Activated CD8-positive, alpha-beta memory T cell treated with anti-CD3 and anti-CD28 coated beads, Interleukin-2, amount 10 ng/mL, durations not matched to agents 7 days and 5 days (primary cell): ENCODE measurements at places on chromosomes 5 and 9. TPM values are rescaled to one million over a fixed set of nuclear protein-coding genes. Genes with fewer than 3 reads are reported as not detected.

PCDHA4 gene
- total RNA-seq = not detected

SPINK6 gene
- total RNA-seq = not detected

DNA sequence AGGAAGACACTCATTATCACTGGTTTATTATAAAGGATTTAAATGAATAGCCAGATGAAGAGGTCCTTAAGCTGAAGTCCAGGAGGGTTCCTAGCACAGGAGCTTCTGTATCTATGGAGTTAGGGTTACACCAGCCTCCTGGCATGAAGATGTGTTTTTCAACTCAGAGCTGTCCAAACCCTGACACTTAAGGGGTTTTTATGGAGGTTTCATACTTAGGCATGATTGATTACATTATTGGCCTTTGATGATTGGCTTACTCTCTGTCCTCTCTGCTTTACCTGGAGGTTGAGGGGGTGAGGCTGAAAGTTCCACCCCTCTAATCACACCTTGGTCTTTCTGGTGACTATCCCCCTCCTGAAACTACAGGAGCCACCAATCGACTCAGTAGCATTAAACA, 84.9 kb upstream of the ZNF169 start:
- no peak overlapping the region for H3K4me3 ChIP-seq
- peaks cover 53% of the 10 kb centered on the region for H3K36me3 ChIP-seq
- peak overlapping the region; percentile 87 for H3K27ac ChIP-seq
- H3K27me3 ChIP-seq = no peaks in the 10 kb centered on the region
- no peak for DNase-seq

RAB3C gene
- total RNA-seq = not detected

DNA sequence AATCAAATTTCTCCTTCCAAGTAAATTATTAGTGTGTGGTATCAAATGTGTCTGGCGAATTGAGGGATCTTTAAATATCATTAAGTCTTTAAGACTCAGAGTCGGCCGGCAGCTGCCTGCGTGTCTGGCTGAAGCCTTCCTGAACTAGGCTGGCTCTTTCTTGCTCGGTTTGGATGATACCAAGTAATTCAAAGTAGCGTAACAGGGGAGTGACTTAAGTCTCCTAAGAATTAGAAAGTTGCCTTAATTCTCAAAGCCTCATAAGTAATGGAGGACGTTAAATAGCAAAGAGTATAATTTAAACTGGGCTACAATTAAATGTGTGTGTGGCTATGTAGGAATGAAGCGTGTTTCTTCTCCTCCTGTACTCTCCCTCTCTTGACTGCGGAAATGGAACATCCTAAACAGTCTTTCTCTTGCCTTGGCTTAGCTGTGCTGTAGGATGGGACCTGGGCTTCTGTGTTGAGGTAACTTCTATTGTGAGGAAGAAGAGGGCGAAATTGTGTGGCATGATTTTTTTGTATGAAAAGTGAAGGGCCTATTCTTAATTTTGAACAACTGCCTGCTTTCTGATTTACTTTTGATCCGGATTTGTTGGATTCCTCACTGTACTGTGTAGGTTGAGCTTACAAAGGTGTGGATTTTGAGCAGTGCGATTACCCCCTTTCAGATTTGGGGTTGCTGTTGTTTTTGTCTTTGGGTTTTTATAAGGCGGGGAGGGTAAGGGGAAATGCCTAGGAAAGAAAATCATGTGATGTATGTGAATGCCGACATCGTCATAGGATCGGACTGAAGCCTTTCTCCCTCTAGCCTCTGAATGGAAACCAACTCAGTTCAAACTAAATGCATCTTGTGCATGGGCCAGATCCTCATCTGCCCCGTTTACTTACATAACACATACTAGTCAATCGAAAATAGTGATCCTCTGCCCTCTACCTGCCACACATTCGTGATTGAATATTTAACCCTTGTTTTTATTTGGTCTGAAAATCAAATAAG, 29.9 kb downstream of the CPEB4 start:
- H3K27me3 ChIP-seq = no peaks in the 10 kb centered on the region
- no peak overlapping the region for H3K27ac ChIP-seq
- H3K36me3 ChIP-seq = peaks cover 3% of the 10 kb centered on the region
- H3K4me1 ChIP-seq = peaks cover 2% of the 10 kb centered on the region
- H3K4me3 ChIP-seq = no peak overlapping the region

GRCh38 chr5:95027151-95027721, 257.7 kb downstream of the MCTP1 start:
- no peaks in the 10 kb centered on the region for H3K27me3 ChIP-seq
- DNase-seq = no peak
- no peak overlapping the region for H3K27ac ChIP-seq
- H3K4me3 ChIP-seq = no peak overlapping the region
- H3K36me3 ChIP-seq = no peaks in the 10 kb centered on the region

DNA sequence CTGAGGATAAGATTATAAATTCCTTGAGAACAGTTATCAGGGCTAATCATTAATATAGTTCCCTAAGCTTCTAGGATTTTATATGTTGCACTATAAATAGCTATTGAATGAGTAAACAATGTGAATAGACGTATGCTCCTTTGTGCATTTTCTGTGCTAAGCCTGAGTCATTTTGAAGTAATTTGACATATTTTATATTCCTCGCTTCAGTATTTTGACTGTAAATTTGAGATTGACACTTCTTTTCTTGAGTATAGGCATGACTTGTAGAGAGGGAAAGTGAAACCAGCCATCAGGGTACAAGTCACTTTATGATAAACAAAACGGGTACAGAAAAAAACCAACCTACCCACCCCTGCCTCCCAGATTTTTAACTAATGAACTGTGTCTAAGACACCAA, 367.7 kb upstream of the PRR16 start:
- H3K4me3 ChIP-seq = no peak overlapping the region
- H3K36me3 ChIP-seq = no peaks in the 10 kb centered on the region
- no peaks in the 10 kb centered on the region for H3K4me1 ChIP-seq
- DNase-seq = no peak
- H3K27me3 ChIP-seq = no peaks in the 10 kb centered on the region
- H3K27ac ChIP-seq = no peak overlapping the region

ARHGEF28 gene
- not detected for total RNA-seq

DNA sequence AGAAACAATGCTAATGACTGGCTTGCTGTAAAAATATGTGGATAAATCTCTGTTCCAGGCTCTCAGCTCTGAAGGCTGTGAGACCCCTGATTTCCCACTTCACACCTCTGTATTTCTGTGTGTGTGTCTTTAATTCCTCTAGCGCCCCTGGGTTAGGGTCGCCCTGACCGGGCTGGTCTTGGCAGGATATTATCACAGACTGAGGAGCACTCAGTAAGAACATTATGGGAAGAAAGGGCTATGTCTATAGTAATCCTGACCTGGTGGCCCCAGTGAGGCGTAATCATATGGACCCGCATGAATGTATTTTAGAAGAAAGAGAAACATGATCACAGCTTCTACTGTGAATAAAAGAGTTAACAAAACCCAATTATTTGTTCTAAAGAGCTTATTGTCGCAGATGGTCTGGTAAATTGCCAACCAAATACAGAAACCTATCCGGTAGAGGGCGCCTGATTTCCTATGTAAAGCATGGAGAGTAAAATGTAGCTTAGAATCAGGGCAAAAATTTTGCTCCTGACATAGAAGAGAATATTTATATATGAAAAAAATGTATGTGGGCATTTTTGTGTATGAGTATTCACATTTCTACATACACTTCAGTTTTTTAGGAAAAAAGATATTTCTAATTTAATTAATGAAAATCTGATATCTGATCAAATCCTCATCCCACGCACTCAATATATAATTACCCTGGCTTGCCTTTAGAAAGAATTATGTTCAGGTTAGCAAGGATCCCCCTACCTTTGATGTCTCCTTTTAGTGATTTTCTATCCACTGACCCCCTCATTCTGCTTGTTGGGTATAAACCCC, 5.8 kb upstream of the IFNA1 start:
- no peak overlapping the region for H3K4me3 ChIP-seq
- peaks cover 2% of the 10 kb centered on the region for H3K4me1 ChIP-seq
- no peaks in the 10 kb centered on the region for H3K36me3 ChIP-seq
- no peak for DNase-seq
- H3K27ac ChIP-seq = no peak overlapping the region

GRCh38 chr5:155959082-155959481, 367.9 kb upstream of the SGCD start:
- H3K27me3 ChIP-seq = no peaks in the 10 kb centered on the region
- H3K27ac ChIP-seq = no peak overlapping the region
- no peak for DNase-seq
- H3K4me1 ChIP-seq = no peaks in the 10 kb centered on the region
- H3K36me3 ChIP-seq = no peaks in the 10 kb centered on the region

DNA sequence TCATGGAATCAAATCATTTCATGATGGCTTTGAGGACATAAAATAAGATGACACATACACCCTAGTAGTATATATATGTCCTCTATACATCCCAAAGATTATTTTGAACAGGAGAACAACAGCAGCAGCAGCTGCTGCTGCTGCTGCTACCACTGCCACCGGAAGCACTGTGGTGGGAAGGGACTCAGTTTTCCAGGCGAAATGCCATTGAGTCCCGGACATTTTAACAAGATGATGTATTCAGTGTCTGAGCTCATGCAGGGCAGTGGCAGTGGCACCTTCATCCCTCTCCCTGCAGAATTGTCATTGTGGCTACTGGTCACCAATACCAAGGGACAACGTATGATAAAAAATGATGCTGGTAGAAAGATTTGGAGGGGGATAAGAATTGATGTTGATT, 151.3 kb downstream of the CHSY3 start:
- no peaks in the 10 kb centered on the region for H3K27me3 ChIP-seq
- DNase-seq = no peak
- H3K36me3 ChIP-seq = no peaks in the 10 kb centered on the region
- no peak overlapping the region for H3K27ac ChIP-seq
- no peaks in the 10 kb centered on the region for H3K4me1 ChIP-seq

- no peak for DNase-seq
- H3K4me3 ChIP-seq = no peak overlapping the region
- H3K4me1 ChIP-seq = no peaks in the 10 kb centered on the region
- no peak overlapping the region for H3K27ac ChIP-seq
Observed at GRCh38 chr5:127353796-127354195, 63.2 kb downstream of the MEGF10 start.

CD72 gene
- total RNA-seq = 11.9 TPM

DNA sequence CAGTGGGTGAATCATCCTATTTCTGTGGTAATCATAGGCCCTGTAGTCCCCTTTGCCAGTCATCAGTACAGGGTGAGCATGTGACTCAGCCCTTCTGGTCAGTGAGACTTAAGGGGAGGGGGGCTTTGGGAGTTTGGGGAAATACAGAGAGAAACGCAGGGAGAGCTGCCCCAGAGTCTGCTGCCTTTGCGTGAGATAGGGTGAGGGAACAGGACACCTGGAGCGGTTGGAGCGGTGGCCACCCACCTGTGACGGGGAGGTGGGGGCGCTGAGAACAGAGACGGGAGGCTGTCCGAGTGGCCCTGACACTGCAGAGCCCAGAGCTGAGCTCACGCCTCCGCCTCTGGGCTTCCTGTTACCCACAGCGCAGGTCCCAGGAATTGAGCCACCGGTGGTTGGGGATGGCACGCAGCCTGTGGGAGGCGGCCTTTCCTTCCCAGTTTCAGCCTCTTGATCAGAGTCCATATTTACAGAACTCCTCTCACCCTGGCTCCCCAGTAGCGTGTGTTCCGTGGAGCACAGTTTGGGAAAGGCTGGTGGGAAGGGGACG, 92.0 kb upstream of the ERCC6L2 start:
- peaks cover 8% of the 10 kb centered on the region for H3K4me1 ChIP-seq
- DNase-seq = no peak
- no peak overlapping the region for H3K4me3 ChIP-seq
- H3K27ac ChIP-seq = no peak overlapping the region
- peaks cover 5% of the 10 kb centered on the region for H3K27me3 ChIP-seq
- no peaks in the 10 kb centered on the region for H3K36me3 ChIP-seq

GRCh38 chr9:115134941-115135340, 17.0 kb upstream of the TNC start:
- H3K36me3 ChIP-seq = no peaks in the 10 kb centered on the region
- peaks cover 30% of the 10 kb centered on the region for H3K27me3 ChIP-seq
- no peak for DNase-seq
- no peak overlapping the region for H3K27ac ChIP-seq

DNA sequence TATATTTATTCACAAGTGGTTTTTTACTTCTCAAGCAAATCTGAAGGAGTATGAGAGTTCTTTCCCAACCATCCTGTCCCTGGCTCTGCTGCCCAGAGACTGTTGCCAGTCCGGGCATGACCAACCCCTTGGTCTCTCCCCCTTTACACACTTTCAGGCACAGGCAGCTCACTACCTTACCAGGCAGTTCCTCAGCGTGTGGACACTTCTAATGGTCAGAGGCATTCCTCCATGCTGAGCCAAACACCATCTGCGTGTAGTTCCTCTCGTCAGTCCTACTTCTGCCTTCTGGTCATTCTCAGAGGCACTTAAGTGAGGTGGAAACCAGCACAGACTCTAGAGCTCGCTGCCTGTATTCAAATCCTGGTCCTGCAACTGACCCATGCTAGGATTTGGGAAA, 56.1 kb downstream of the TSTD2 start:
- no peak for DNase-seq
- no peak overlapping the region for H3K4me3 ChIP-seq
- no peaks in the 10 kb centered on the region for H3K36me3 ChIP-seq
- no peak overlapping the region for H3K27ac ChIP-seq
- H3K27me3 ChIP-seq = peaks cover 12% of the 10 kb centered on the region

DNA sequence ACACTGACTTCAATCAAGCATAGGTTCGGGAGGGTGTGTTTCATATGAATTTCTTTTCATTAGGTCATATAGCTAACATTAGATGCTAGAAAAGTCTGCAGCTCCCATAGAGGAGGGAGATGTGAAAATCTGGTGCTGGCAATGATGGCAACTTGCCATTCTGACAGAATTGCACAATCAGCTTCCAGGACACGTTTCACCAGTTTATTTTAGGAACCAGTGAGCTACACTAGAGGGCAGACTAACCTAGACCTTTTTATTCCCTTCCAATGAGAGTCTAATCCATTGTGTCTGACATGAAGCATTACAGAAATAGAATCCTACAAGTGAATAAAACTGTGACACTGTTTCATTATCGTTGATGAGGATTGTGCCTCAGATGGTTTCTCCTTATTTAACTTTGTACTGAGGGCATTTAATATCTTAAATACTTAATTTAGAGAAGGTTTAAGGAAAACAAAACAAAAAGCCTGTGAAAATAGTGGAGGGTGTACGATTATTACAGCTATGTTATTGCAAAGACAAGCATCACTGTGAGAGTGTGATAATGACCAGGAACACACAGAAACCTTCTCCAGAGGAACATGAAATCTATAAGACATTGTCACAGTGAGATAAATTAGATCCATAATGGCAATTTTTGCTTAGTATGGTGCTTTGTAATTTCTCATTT, 363.3 kb upstream of the RPS23 start:
- H3K4me3 ChIP-seq = no peak overlapping the region
- H3K36me3 ChIP-seq = no peaks in the 10 kb centered on the region
- peaks cover 6% of the 10 kb centered on the region for H3K4me1 ChIP-seq
- no peak for DNase-seq

DNA sequence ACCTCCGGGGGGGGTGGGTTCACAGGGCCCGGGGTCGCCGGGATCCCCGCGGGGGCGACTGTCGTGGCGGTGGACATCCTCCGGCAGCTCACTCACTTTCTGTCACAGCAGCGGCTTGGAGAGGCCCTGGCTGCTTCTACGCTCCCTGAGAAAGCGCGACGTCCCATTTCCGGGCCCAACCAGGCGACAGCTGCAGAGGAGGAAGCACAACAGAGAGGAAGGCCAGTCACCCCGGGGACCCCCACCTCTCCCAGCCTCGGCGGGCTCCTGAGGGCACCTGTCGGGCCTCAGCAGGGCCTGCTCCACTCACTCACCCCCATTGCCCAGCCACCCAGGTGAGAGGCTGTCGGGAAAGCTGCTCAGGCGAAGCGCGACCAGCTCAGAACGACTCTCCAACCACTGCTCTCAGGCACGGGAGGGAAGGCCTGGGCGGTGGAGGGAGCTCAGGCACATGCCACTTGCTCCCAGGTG, 14.4 kb downstream of the BRD3 start:
- H3K36me3 ChIP-seq = peaks cover 3% of the 10 kb centered on the region
- H3K4me3 ChIP-seq = no peak overlapping the region
- H3K27ac ChIP-seq = no peak overlapping the region
- H3K27me3 ChIP-seq = no peaks in the 10 kb centered on the region
- DNase-seq = no peak
- H3K4me1 ChIP-seq = no peaks in the 10 kb centered on the region
